ENCODE measurements at places on chromosomes 2 and 18.

DNA sequence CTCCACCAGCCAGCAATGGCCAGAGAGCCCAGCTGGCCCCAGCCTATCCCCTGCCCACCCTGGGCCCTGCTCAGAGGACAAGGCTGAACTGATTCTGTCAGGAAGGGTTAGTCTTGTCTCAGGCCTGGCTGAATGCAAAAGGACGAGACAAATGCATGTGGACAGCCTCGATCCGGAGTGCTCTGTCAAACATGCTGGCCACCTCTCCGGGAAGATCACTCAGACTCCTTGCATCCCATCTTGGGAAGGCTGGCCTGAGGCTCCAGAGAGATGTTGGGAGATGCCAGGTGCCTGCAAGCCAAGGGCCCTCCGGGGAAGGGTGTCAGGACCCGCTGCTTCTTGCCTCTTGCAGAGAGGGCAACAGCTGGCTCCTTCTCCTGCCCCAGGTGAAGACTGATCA lies 20.2 kb upstream of the C1QL2 start:
- DNase-seq = no peak

- DNase-seq = no peak
These were observed 36.2 kb upstream of the NT5C1B start for GRCh38 chr2:18625563-18625962.

- DNase-seq = no peak
These were observed 65.6 kb downstream of the MAPRE2 start for GRCh38 chr18:35106845-35107148.

GRCh38 chr2:158723921-158724802 lies 71.0 kb upstream of the DAPL1 start:
- DNase-seq = no peak

DNA sequence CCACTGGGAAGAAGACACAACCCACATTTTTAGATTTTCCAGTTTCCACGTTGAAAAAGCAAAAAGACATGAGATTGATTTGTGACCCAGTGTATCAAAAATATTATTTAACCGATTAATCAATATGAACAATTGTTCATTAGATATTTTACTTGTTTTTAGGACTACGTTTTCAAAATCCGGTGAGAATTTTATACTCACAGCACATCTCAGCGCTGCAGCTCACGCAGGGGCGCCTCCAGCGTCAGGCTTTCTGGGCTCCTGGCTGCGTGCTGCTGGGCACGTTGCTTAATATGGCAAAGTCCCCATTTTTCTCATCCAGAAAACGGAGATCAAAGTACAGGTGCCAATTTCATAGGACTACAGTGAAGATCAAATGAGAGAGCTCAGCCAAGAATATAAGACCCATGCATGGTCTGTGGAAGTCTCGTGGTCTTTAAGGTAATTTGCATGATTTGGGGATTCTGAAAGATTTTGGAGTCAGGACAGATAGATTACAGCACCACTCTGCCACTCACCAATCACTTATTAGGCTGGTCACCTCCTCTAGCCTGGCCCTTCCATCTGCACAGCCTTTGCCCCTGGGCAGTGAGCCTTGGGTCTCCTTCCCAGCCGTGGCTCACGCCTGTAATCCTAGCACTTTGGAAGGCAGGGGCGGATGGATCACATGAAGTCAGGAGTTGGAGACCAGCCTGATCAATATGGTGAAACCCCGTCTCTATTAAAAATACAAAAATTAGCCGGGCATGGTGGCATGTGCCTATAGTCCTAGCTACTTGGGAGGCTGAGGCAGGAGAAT lies 36.2 kb downstream of the PTPN18 start:
- no peak for DNase-seq

GRCh38 chr2:241540401-241540770 lies 18.2 kb upstream of the BOK start:
- peak; percentile 67 for DNase-seq

DNA sequence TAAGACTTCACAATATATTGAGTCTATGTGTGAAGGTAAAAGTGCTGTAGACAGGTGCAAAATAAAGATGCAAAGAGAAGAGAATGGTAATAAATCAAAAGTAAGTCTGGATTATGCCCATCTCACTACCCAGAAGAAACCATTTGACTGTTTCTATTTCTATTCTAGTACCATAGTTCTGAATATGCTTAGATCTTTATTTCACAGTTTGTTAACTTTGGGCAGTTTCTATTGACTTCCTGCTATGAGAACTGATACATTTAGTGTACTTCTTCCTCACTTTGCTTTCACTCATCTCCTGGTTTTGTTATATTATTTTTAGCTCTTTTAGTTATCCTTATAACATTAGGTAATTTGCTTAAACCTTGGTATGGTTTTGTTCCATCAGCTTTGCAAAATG lies 94.9 kb downstream of the HS1BP3 start:
- DNase-seq = no peak

DNA sequence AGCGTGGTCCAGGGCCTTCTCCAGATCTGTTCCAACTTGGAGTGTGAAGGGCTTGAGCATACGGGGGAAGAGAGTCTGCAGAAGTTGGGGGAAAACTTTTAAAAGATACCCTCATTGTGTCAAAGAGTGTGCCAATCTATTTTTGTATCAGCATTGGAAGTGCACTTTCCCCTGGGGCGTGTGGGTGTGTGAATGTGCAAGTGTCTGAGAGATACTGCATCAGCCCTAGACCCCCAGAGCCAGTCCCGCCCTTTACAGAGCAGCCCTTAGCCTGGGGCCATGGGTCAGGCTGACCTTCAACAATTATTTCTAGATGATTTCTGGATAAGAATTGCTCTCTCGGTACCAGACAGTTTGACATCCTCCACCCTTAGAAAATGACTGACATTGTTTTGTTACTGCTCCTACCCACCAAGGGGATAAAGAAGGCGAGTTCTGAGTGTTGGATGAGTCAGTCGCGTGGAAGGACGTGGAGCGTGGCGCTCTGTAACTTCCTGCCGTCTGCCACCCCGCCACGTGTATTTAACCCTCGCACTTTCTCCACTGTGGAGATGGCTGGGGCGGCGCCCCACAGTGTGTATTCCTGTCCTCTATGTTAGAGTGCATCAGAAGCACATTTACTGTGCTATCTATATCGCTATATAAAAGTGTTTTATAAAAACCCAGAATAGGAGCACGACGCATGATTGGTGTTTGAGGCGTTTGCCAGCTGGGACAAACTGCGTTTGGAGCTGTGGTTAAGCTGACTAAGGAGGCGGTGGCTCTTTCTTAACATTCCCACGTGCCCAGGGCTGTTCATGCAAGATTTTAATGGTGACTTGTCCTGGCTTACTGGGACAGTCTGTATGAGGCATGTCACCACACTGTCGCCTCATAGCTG lies 122.6 kb downstream of the CABLES1 start:
- DNase-seq = no peak
